ENCODE measurements at places on chromosomes 3 and 15. TPM values are rescaled to one million over a fixed set of nuclear protein-coding genes. Genes with fewer than 3 reads are reported as not detected.
A peak's percentile ranks its signal among the peaks of the same experiment; 100 is the strongest.

DNA sequence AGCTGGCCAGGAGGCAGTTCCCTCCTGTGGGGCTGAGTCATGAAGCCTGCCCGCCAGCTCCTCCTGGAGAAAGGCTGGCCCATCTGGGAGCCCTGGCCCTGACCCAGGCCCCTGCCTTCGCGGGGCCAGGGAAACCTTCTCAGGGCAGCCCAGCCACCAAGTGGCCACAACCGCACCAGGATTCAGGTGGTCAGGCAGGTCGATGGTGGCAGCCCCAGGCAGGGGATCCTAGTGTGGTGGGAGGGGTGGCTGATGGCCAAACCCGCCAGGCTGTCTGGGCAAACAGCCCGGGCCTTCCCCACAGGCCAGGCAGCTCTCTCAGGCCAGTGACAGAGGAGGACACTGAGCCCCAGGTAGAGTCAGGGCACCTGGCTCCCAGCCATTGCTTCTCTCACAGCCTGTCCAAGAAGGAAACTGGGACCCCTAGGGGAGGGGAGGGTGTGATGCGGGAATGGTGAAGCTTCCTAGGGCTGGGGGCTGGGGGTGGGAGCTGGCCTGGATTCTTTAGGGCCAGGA, 1.2 kb downstream of the TWF2 start:
- no peak for DNase-seq

- peak; percentile 92 for DNase-seq
Measured at GRCh38 chr15:90191794-90192509, 9.2 kb upstream of the SEMA4B start.

DNA sequence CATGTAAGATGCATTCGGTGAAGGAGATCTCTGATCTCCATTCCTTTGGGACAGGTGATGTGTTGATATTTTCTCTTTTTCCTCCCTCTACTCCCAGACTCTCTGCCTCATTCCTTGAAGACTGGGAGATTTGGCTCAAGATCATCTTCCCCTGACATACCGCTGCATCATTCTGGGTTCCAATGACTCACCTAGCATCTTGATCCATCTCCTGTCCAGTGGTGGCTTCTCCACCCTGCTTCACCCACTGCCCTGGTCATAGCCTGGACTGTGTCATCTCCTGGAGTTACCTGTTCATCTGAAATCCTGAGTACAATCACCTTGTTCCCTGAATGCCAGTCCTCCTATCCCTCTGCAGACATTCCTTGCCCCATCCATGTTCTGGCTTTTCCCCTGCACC, 57.4 kb upstream of the TRAK1 start:
- no peak for DNase-seq

DNA sequence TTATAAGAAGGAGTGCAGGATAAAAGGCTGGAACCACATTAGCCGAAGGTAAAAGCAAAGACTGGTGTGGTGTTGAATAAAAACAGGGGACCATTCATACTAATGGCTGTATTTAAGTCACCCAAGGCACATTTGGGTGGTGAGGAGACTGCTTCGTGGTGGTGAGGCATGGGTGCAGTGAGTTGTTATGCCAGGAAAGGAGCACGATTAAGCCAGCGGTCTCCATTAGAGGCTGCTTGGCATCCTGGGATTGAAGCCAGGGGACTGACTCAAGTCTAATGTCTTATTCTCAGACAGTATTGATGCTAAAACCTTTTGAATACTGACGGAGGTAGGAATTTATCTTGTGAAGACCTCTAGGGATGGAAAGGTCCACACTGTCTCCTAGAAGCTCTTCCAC, 21.9 kb downstream of the FEM1B start:
- no peak for DNase-seq

GRCh38 chr15:94411285-94411684, 179.9 kb downstream of the MCTP2 start:
- no peak for DNase-seq

GRCh38 chr15:34708422-34708821, 46.4 kb downstream of the GJD2 start:
- no peak for DNase-seq

DNA sequence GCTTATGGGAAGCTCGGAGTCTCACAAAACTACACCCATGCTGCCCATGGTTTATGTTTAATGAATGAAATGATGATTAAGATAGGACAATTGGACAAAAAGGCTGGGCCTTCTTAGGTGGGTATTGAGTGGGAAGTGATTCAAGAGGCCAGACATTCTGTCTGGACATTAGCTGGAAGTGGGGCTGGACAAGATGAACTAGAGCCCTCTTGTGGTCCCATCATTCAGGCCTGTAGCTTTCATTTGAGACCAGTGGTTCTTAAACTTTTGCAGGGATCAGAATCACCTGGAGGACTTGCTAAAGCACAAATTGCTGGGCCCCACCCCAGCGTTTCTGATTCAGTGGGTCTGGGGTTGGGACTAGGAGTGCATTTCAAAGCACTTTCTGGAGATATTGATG, 290.4 kb upstream of the CTDSPL start:
- DNase-seq, result no peak

DNA sequence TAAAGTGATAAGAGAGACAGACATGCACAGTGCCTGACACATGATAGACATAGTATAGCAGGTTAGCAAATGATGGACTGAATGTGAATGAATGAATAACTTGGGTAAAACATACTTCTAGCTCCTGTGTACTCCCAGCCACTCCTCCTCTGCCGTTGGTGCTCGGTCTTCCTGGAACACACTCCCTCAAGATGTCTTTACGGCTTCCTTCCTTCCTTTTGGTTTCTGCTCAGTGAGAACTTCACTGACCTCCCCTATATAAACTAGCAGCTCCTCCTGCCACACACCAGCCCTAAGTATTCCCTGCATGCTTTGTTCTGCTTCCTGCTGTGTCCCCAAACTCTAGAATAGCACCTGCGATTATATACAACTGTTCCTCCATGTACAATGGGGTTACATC, 50.2 kb downstream of the RAD54L2 start:
- no peak for DNase-seq

DNA sequence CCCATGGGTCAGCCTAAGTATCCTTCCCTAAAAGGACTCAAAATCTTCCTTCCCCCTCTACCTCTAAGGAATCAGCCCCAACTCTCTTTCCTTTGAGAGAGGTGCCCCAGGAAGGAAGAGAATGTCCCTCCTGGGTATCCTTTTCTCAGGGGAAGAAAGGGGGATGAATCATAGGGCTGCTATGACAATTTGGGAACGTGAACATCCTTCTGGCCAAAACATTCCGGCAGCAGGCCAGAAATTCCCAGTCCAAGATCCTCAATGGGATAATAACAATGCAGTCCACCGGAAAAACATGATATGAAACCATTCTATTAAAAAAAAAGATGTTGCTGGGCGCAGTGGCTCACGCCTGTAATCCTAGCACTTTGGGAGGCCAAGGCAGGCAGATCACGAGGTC, 50.8 kb upstream of the CACNA2D3 start:
- no peak for DNase-seq

DNA sequence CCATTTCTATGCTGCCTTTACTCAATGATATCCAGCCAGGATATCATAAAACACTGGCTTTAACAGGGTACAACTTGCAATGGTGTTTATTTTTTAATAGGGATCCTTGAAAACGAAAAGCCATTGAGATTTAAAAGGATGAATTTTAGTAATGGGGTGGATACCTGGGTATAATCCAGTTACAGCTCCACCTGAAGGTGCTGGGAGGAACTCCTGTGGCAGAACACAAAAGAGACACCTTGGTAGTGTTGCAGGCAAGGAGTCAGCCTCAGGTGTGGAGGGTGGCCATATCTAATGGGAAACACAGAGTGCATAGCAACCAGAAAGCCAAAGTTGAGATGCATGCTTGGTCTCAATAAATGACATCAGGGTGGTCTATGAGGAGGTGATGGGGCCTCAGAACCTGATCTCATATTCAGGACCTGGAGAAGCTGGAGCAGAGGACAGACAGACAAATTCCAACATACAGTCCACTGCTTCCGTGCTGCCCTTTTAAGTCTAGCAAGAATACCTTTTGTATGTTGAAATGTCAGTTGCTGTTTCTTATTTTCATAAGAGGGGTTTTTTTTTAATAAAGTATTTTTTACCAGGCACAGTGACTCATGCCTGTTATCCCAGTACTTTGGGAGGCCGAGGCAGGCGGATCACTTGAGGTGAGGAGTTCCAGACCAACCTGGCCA, 12.0 kb upstream of the PAQR9 start:
- DNase-seq, result no peak

- no peak for DNase-seq
Measured at GRCh38 chr3:158339638-158340037, 229.7 kb downstream of the RSRC1 start.

DNA sequence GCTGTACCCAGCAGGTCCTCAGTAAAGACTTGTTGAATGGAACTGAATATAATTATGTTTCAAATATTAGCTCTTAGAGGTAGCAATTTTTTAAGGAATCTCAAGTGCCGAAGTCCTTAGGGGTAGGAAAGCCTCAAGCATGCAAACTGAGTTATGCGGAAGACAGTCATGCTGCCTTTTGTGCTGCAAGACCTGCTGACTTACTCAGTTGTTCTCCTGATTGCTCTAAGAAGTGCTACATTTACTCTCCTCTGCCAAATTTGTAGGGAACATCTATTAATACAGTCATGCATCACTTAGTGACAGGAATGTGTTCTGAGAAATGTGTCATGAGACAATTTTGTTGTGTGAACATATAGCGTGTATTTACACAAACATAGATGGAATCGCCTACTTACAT, 325.6 kb upstream of the AZI2 start:
- DNase-seq, result peak; percentile 61

- DNase-seq, result no peak
Measured at GRCh38 chr3:112460519-112461195, 38.6 kb downstream of the BTLA start.

GRCh38 chr3:10495003-10495402, 10.4 kb downstream of the ATP2B2 start:
- DNase-seq, result no peak

DNA sequence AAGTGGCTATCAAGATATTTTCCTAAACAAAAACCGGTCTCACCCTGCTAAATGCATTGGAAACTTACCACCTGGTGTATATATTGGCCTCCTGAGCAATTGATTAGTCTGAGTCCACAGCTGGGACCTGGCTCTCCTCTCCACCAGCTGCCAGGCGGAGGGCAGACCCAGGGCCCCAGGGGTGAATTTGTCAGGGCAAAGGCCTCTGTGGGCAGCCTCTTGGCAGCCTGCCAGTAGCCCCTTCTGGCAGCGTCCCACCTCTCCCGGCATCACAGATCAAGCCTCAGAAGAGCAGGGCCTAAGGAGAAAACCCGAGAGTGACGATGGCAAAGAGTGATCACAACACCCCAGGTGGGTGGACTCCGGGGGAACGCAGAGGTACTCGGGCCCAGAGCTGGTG, 43.0 kb upstream of the IDH2 start:
- no peak for DNase-seq

DNA sequence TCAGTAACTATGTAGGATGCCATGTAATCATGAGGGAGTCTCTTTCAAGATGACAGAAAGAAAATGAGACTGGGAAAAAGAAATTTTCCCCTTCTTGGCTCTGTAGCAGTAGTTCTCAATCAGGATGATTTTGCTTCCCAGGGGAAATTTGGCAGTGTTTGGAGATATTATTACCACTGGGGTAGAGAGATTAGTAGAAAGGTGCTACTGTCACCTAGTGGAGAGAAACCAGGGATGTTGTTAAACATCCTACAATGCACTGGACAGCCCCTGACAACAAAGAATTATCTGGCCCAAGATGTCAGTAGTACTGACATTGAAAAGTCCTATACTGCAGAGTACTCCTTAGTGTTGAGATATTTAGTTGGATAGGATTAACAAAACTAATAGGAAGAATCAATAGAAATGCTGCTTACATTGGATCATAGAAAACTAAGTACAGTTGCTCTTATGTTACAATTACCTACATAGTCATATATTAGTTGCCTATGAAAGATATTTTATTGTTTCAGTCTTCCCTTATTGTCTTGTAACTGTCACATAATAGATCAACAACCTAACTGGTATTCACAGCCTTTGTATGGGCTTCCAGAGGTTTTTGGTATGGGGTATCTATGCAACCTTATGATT, 433.3 kb downstream of the RAP2B start:
- no peak for DNase-seq

GRCh38 chr3:138289701-138290100, 40.0 kb downstream of the NME9 start:
- DNase-seq, result no peak

DNA sequence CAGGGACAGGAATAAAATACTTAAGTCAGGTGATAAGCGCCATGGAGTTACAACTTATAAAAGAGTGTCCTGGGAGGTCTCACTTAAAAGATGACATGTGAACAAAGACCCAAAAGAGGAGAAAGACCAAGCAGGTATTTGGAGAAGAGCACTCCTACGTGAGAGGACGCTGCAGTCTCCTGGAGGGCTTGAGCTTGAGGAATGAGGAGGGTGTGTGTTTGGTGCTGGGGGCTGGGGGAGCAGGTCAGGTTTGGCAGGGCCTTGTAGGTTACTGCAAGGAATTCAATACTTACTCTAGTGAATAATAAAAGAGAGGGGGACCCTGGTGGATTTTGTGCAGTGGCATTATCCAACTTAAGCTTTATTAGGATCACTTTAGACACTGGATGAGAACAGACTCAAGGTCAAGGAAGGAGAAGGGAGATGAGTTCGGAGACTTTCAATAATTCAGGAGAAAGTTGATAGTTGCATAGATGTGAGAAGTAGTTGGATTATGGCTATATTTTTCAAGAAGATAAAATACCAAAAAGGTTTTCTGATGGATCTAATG, 32.4 kb downstream of the TNIK start:
- DNase-seq, result no peak

- no peak for DNase-seq
Measured at GRCh38 chr15:28917791-28918140, 32.0 kb downstream of the APBA2 start.

GRCh38 chr3:197226179-197226578, 72.2 kb downstream of the DLG1 start:
- DNase-seq, result no peak

The ROPN1 gene
- not detected for total RNA-seq

The PIGB gene
- total RNA-seq, result 15.3 TPM

The VPS33B gene
- 6.5 TPM for total RNA-seq

The MTMR10 gene
- total RNA-seq, result 52.7 TPM

The FBXO40 gene
- total RNA-seq, result 0.03 TPM

The MESP2 gene
- total RNA-seq, result not detected

The LYZL4 gene
- total RNA-seq, result not detected

The IMPG2 gene
- 0.15 TPM for total RNA-seq

The TLR9 gene
- total RNA-seq, result 1.1 TPM
